SW480 (cell line): ENCODE measurements at places on chromosomes 3 and 15.
A peak's percentile ranks its signal among the peaks of the same experiment; 100 is the strongest.

- DNase-seq: peak; percentile 63
Observed at GRCh38 chr15:71136159-71136783, 21.0 kb downstream of the THSD4 start.

- no peak for DNase-seq
Observed at GRCh38 chr15:55230953-55231352, 34.2 kb upstream of the RSL24D1 start.

GRCh38 chr15:66858423-66859207 is 156.6 kb downstream of the SMAD6 start:
- no peak for DNase-seq

- DNase-seq: no peak
Observed at GRCh38 chr3:68378631-68379030, 553.7 kb downstream of the TAFA4 start.

DNA sequence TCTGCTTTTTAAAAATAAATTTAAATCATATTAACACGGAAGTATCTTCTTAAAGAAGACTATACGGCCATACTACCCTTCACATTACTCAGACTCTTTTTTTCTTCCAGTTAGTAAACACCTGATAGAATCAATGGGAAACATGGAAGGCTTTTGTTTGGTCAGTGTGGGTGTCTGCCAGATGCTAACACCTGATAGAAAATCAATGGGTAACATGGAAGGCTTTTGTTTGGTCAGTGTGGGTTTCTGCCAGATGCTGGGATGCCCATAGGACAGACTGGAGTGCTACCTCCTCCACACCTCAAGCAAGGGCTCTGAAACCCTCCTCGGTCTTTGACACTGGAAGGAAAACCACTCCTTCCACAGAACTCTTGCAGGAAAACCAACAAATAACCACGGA is 29.2 kb downstream of the HACL1 start:
- DNase-seq: no peak

DNA sequence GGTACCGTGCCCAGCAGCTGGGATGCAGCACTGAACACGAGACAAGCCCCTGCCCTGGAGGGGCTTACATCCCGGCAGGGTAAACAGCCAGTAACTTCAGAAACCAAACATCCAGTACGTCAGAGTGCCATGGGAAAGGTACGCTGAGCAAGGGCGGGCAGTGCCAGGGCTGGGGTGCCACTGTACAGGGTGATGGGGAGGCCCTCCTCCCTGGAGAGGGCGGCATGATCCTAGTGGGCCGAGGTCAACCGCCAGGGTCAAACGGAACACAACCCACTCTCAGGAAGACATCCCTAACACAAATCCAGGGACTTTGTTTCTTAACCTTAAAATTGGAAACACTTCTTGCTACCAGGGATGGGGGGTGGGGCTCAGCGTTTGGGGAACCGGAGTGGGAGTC is 16.0 kb upstream of the ANPEP start:
- no peak for DNase-seq

GRCh38 chr3:129942296-129942695 is 32.2 kb upstream of the TRH start:
- DNase-seq: peak; percentile 54

DNA sequence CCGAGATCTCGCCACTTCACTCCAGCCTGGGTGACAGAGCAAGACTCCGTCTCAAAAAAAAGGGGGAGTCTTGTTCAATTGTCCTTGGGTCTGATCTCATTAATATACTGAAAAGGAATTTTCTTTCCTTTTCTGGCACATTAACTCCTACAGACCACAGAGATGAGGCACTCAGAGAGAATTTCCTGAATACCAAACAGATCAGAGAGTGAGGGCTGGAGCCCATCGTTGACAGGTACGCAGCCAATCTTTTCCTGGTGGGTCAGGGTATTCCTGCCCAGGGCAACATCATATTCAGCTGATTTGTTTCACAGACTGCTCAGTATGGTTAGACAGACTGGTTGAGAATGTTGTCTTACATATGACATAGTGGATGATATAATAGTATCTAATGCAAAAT is 82.8 kb upstream of the TNFSF10 start:
- DNase-seq: no peak

DNA sequence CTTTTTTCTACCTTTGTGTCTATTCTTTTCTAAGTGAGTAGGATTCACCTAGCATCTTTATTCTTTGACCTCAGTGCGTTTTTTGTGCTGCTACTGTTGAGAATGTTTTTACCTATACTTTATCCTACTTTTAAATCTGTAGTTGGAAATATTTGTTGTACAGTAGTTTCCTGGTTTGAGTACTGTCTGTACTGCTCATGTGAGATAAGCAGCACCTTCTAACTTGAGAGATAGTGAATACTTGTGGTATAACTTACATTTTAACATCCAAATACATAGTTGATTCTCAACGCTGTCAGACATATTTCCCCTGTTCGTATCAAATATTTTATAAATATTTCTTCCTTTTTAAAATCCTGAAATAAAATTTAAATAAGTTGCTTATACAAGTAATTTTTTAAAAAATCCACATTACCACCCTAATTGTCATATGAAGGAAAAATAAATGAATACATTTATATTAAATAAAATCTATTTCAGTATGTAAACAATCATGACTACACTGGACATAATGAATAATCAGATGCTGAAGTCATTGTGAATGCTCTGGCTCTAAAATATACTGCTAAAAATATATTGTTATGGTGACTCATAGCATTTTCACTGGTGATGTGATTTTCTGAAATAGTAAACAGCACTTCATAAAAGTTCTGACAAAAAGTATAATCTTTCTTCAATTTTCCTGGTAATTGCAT is 17.4 kb downstream of the ATP11B start:
- no peak for DNase-seq

- DNase-seq: no peak
Observed at GRCh38 chr3:159789017-159789416, 199.6 kb upstream of the IL12A start.

GRCh38 chr15:70427167-70428120 is 329.7 kb upstream of the TLE3 start:
- no peak for DNase-seq

- no peak for DNase-seq
Observed at GRCh38 chr3:126354776-126355175, 2.4 kb downstream of the KLF15 start.

- DNase-seq: no peak
Observed at GRCh38 chr15:60758961-60759729, 280.2 kb upstream of the ICE2 start.

- DNase-seq: no peak
Observed at GRCh38 chr15:52663536-52664294, 15.5 kb downstream of the ATOSA start.

- DNase-seq: no peak
Observed at GRCh38 chr3:185572183-185572582, 13.9 kb upstream of the SENP2 start.

DNA sequence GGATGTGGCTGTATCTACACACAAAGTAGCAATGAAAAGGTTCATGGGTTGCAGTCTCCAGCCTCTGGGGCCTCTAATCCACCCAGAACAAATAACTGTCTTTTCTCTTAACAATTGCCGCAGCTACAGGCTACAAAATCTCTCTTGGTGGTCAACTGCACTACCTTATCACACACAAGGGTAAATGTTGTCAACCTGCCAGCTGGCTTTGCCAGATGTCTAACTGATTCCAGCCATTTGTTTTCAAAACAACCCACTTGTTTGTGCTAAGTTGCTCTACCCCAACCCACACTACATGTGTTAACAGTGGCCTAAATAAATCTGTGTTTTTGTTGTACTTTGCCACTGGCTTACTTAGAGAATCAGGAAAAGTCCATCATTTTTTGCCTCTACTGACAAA is 447.3 kb downstream of the TAFA4 start:
- no peak for DNase-seq

GRCh38 chr3:3189961-3190360 is 10.5 kb upstream of the CRBN start:
- no peak for DNase-seq

- DNase-seq: no peak
Observed at GRCh38 chr3:154931484-154931883, 148.6 kb upstream of the MME start.

- DNase-seq: no peak
Observed at GRCh38 chr3:127800508-127800907, 21.8 kb downstream of the MGLL start.

DNA sequence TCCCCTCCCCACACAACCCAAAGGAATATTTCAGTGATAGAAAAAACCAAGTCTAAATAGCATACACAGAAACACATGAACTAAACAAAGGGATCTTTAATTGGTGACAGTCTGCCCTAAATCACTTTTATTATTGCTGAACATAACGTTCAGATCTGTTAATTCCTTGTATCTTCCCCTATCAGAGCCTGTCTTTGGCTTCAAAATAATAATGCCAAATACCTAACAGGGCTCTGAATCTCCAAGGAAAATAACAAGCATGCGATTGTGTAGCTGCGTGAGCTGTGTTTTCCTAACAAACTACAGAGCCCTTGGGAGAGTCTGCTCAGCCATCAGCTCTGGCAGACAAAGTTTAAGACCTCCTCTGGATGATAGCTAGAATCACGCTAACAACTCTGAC is 1010.1 kb downstream of the ROBO1 start:
- DNase-seq: no peak

- no peak for DNase-seq
Observed at GRCh38 chr15:70025413-70026296, 72.1 kb downstream of the TLE3 start.

DNA sequence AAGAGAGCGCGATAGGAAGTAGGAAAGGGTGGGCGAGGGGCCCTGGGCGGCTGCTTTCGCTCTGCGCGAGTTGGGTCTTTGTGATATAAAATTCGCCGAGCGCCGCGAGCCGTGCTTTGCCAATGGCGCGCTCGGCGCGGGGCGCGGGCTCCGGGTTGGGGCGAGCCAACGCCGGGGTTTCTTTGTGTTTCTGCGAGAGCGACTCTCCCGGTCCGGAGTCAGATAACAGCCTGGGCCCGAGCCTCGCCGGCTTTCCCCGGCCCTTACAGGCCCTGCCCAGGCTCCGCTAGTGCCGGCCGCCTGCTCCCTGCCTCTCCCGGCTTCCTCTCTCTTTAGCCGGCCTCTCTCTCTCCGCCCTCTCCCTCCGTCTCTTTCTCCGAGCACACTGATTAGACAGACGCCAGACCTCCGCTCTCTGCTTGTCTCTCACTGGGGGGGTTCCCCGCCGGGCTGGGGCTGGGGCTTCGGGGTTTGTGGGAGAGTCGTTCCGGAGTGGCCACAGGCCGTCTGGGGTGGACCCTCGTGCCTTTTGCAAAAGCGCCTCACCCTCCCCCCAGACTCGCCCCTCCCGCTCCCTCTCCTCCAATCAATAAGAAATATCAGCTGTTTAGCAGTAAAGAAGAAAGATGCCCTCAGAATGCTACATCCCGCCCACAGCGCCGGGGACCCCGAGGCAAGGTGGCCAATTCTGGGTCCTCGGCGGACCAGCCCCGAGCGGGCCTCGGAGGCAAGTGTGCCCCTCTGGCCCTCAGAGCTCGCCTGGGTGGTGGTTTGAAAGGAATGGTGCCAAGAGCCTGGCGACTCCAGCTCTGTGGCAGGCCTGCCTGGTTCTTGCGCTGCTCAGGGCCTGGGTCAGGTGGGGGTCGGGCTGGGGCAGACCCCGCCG is 2.9 kb downstream of the NR2F2 start:
- DNase-seq: peak; percentile 32

DNA sequence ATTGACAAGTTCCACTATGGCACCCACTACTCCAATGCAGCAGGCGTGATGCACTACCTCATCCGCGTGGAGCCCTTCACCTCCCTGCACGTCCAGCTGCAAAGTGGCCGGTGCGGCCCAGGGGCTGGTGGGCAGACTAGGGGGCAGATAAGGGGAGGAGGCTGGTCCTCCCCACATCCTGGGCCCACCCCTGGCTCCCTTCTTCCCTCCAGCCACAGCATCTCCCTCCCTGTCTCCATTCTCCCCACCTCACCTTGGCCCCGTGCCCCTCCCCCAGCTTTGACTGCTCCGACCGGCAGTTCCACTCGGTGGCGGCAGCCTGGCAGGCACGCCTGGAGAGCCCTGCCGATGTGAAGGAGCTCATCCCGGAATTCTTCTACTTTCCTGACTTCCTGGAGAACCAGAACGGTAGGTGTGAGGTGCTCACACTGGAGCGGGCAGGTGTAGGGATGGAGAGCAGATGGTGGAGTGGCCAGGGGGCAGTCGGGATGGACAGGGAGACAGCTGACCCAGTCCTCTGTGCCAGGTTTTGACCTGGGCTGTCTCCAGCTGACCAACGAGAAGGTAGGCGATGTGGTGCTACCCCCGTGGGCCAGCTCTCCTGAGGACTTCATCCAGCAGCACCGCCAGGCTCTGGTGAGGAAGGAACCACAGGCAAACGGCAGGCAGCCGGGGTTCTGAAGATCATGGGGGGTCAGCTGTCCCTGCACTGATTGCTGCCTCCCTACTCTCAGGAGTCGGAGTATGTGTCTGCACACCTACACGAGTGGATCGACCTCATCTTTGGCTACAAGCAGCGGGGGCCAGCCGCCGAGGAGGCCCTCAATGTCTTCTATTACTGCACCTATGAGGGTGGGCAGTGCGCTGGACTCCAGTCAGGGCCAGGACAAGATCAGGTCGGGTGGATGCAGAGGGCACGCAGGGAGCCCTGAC is 26.0 kb downstream of the NBEAL2 start:
- no peak for DNase-seq

- DNase-seq: peak; percentile 20
Observed at GRCh38 chr3:75192146-75192616, 471.9 kb upstream of the FRG2C start.

- no peak for DNase-seq
Observed at GRCh38 chr15:64562003-64562640, 101.7 kb downstream of the ZNF609 start.

- no peak for DNase-seq
Observed at GRCh38 chr3:170493712-170494182, 75.1 kb downstream of the CLDN11 start.

- no peak for DNase-seq
Observed at GRCh38 chr3:178680037-178680436, 143.8 kb downstream of the KCNMB2 start.

DNA sequence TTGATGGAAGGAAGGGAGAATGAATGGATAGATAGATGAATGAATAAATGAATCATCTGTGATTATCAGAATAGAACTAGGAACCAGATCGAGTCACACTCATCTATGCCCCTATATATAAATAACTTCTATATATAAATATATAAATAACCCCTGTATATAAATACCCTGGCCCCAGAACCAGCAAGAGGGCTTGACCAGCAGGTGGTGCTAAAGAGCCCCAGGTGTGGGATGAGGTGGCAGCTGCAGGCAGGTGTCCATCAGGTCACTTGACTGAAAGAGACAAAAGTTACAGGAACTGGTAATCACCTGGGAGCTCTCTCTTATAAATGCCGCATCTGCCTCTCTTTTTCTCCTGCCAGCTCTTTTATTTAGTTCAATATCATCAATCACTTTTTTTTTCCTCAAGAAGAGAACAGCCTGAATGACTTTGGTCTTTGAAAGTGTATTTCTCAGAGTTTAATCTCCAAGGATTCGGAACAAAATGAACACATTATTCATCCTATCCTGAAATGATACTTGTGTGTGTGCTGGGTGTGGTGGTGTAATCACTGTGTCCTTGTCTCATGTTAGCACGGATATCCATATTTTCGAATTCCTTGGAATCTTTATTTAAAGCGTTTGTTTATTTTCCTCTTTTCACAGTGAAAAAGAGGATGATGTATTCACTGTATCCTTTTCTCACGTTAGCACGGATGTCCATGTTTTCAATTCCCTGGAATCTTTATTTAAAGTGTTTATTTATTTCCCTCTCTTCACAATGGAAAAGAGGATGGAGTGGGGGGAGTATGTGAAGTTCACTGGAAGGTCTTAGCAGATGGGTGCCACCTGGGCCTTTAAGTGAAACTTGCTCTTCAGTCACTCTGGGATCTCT is 35.4 kb upstream of the ATG7 start:
- peak; percentile 78 for DNase-seq

- peak; percentile 68 for DNase-seq
Observed at GRCh38 chr15:69478259-69478781, 25.7 kb downstream of the RPLP1 start.
